ENCODE measurements at places on chromosomes 3 and 15.

DNA sequence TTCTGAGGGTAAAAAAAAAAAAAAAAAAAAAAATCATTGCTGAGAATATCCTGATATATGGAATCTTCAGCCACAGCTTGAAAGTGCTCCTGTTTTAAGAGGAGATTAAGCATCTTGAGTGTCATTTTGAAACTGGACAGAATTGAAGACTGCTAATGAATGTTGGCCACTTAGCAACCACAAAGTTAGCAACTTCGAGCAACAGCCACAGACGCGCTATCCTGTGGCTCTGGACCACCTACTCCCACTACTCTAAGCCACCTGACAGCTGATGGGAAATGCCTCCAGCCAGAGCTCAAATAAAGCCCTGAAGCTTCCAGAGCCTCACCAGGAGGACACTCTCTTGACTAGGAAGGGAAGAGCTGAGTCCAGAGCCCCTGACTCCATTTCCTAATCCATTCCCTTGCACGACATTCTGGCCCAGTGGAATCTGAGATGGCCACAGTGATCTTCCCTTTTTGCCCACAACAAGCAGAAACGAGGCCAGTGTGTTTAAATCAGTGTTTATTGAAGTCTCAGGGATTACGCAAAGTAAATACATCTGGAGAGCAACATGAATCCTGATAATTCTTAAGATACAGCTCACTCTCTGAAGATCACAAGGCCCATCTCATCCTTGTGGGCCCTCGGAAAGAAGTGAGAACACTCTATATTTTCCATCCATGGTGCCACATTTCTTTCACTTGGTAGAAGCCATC is 58.6 kb downstream of the TMEM212 start:
- DNase-seq = no peak

DNA sequence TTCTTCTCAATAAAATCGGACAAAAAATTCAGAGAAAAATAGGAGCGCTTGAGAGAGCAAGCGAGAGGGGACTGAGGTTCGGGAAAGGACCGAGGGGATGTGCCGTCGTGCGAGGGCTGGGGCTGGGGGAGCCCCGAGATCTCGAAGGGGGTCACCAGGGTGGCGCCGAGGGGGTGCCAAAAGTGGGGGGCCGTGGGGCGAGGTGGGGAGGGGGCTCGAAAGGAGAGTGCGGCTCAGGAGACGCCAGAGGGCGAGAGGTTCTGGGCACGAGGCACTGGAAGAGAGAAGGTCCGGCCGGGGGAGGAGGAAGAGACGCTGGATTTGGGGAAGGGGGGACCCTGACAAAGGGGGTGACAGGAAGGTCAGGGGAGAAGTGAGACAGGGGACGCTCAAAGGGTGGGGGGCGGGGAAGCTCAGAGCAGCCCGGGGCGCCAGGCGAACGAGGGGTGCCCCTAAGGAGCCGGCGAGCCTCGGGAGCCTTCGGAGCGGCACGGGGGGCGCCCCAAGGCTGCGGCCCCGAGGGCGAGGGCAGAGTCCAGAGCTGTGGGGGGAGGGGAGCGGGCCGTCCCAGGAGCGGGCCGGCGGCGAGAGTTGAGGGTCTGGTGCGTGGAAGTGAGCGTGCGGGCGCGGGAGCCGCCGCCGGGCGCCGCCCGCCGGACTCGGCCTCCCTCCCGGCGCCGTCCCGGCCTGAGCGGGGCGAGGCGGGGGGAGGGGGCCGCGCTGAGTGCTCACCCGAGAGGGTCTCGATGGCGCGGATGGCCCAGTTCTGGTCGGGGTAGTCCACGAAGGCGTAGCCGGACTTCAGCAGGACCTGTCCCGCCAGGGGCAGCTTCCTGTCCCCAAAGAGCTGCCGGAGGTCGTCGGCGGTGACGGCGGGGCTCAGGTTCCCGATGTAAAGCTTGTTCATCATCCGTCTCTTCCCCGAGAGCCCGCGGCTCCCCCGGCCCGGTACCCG is 514 bp downstream of the IGF2BP2 start:
- DNase-seq = no peak

DNA sequence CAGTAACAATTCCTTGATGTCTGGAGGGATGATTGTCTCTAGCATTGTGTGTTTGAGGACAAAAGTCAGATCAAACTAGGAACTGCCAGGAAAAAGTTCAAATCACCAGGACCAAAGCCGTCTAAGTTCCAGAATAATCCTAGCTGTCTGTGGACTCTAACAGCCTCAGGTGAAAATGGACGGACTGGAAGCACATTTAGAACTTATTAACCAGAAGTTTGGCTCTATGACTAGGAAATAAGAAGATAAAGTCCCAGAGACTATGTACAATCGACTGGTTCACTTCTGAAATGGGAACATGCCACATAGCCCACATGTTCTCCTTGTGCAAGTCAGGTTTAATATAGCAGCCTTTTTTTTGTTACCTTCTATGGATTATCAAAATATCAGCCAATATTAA is 50.6 kb upstream of the SGO1 start:
- no peak for DNase-seq

GRCh38 chr15:59174835-59175831 is 31.5 kb upstream of the LDHAL6B start:
- peak; percentile 38 for DNase-seq

- DNase-seq = no peak
Observed at GRCh38 chr3:53255423-53255774, 423 bp downstream of the TKT start.

Measured in Jurkat, Clone E6-1 (cell line).